ENCODE measurements at places on chromosomes 3 and 15. TPM values are rescaled to one million over a fixed set of nuclear protein-coding genes. Genes with fewer than 3 reads are reported as not detected.
A peak's percentile ranks its signal among the peaks of the same experiment; 100 is the strongest.

GRCh38 chr15:73862276-73862675 is 11.1 kb upstream of the TBC1D21 start:
- no peak overlapping the region for H3K27ac ChIP-seq
- H3K4me1 ChIP-seq, result peaks cover 25% of the 10 kb centered on the region
- H3K4me3 ChIP-seq, result no peak overlapping the region
- peak; percentile 33 for DNase-seq

DNA sequence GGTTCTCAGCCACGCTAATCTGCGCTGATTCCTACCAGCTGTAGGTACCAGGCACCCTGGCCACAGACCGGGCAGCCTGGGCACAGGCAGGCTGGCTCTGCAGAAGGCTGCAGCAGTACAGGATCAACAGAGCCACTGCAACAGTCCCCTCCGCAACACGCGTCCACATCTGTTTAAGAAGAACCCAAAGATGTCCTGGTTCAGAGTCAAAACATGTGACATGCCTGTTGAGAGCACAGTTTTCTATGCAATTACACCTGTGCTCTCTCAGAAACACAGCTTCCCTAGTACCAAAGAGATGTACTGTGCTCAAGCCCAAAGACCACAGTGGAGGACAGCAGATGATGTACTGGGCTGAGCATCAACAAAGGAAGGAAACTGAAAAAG is 18.8 kb downstream of the LRIG1 start:
- no peak overlapping the region for H3K4me3 ChIP-seq
- peak overlapping the region; percentile 18 for H3K27ac ChIP-seq
- no peak for DNase-seq
- peaks cover 100% of the 10 kb centered on the region for H3K4me1 ChIP-seq
- H3K36me3 ChIP-seq, result no peaks in the 10 kb centered on the region
- no peaks in the 10 kb centered on the region for H3K27me3 ChIP-seq

Gene C3orf20
- total RNA-seq, result not detected

DNA sequence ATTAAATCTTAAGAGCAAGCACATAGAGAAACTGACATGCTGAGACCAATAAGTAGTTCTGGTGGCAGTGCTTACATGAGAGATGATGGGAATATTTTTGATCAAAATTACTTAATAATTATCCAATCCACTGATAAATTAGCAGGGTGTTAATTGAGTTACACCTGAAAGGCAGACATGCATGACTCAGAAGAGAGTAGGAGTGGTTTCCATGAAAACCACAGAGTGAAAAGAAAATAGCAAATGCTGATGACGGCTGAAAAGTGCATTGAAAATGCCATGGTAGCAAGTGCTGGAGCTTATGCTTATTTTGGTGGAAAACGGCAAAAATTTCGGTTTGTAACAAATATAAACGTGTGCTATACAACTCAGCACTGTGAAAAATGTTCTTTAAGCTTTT is 267.8 kb upstream of the LRRN1 start:
- DNase-seq, result no peak
- H3K27me3 ChIP-seq, result no peaks in the 10 kb centered on the region
- no peaks in the 10 kb centered on the region for H3K36me3 ChIP-seq
- H3K4me1 ChIP-seq, result no peaks in the 10 kb centered on the region
- H3K27ac ChIP-seq, result no peak overlapping the region

DNA sequence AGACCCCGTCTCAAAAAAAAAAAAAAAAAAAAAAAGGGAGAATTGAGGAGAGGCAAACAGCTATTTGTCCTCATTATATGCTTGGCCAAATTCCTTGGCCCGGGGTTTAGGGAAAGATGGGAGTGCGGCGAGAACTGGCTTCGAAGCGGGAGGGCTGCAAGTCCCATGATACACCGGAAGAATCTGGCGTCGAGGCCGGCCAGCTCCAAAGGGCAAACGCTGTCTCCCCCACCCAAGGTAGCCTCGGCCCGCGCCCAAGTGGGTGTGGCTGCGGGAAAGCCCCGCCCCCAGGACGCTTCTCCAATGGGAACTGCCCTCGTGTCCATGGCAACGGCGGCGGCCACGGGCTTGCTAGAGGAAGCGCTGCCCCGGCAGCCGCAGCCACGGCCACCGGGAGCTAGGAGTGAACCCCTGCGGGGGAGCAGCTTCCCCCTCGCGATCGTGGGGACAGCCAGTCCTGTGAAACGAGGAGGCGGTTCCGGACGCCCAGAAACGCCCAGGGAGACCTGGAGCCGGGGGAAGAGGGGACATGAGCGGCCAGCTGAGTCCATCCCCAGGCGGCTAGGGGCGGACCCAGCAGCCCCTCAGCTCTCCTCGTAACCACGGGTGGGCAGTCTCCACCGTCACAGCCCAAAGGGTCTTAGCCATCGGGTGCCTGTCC is at the start of gene TTLL13:
TSS of gene TTLL13 (plus strand) at position 354 of the 661 bp plus-strand sequence. CDS start 1,075 bp downstream, outside the sequence.
- H3K4me1 ChIP-seq, result no peaks in the 10 kb centered on the region
- H3K36me3 ChIP-seq, result no peaks in the 10 kb centered on the region
- peak; percentile 97 for DNase-seq
- no peaks in the 10 kb centered on the region for H3K27me3 ChIP-seq

Gene ANKRD34C
- total RNA-seq, result not detected

Gene IP6K2
- total RNA-seq, result 94.1 TPM

Measured in GM23338 (cell line).